ENCODE measurements at places on chromosomes 13 and 19.
A peak's percentile ranks its signal among the peaks of the same experiment; 100 is the strongest.

DNA sequence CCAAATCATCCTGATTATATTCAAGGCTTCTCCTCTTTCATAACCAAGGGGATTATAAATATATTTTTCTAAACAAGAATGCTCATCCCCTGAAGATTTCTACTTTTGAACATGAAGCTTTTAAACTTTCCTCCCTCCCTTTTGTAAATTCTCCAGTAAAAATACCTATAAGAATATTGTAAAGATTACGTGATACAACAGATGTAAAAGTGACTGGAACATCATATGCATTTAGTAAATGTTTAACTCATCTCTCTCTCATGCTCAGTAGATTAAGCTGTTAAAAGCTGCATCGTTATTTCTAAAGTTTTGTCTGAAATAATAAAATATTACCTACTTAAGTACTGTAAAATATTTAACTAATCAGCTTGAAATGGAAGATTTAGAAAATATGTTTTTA, 281.1 kb downstream of the SPRY2 start:
- no peak for DNase-seq

DNA sequence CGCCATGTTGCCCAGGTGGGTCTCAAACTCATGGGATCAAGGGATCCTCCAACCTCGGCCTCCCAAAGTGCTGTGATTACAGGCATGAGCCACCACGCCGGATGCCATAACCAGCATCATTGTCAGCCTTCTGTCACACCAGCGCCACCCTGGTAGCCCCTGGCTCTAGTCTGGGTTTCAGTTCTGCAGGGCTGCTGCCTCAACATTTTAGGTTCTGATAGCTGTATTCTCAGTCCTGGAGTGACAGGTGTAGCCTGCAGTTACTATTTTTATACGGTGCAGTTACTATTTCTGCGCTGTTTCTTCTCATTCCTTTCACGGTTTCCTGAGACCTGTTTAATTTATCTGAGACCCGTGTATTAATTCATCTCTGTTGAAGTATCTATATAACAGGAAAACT, 57.1 kb downstream of the TRPM4 start:
- no peak for DNase-seq

DNA sequence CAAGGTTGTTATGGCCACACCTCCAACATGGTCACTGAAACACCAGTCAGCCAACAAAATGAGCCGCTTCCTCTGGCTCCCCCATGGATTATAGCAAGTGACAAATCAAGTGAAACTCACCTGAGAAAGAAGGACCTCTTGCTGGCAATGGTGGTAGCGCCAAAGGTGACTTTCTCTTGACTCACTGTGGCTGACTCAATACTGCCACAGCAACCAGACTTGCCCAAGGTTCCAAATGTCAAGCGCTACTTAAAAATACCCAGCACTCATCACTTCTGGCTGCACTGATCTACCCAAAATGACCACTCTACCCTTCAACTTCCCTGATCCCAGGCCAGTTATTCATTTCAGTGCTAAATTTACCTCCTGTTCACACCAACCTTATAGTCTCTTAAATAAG, 495.5 kb downstream of the FOXO1 start:
- no peak for DNase-seq

GRCh38 chr19:40561947-40562346, 14.7 kb upstream of the SHKBP1 start:
- DNase-seq: no peak

DNA sequence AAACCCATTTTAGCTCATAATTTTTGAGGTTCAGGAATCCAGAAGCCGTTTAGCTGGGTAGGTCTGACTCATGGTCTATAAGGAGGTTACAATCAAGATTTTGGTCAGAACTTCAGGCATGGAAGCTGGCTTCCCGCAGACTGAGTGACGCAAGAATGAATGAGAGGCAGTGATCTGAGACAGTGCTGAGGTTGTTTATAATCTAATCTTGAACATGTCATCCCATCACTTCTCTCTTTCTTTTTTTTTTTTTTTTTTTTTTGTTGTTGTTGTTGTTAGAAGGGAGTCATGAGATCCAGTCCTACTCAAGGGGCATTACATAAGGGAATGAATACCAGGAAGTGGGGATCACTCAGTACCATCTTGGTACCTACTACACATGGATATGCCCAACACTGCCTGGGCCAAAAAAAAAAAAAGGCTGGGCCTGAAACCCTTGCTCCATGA, 217.4 kb downstream of the DLEU7 start:
- no peak for DNase-seq

DNA sequence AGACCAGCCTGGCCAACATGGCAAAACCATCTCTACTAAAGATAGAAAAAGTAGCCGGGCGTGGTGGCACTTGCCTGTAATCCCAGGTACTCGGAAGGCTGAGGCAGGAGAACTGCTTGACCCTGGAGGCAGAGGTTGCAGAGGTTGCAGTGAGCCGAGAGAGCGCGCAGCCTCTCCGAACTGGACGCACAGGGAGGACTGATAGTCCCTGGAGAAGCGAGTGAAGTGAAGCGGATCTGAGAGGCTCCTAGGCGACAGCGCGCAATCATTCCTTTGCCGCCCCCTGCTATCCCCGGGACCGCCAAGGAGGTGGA, 233 bp downstream of the ZNF561 start:
- DNase-seq: no peak

DNA sequence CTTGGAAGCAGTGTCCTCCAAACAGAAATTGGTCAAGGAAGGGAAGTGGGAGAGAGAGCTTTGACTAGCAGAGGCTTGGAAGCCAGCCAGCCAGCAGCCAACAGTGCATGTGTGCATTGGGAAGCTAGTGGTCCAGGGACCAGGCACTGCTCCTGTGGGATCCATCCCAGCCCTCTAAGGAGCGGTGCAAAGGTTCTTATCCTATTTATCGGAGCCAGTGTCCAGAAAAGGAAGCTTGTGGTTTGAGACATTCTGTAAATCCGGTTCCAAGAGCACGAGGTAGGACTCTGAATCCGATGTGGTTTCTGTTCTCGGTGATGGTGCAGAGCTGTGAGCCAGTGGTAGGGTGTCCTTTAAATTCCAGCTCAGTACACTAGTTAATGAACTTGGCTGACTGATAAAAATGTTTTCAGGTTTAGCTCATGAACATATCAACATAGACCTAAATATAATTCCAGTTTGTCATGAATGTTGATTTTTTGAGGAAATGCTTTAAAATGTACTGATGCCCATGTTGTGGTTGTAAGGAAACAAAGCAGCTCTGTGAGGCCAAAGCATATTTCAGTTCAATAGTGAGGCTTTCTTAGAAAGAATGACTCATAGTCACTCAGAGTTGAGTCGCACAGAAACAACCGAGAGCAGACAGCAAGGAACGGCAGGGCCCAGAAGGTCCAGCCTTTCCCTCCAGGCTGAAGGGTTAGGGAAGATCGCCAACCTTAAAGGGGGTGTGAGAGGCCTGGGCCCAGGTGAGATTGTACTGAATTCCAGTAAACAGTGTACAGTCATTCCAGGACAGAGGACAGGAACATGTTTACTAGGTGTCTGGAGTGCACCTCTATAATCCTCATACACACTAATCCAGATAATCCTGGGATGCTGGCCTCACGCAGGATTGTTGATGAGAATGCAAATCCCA, 21.5 kb upstream of the GARRE1 start:
- no peak for DNase-seq

DNA sequence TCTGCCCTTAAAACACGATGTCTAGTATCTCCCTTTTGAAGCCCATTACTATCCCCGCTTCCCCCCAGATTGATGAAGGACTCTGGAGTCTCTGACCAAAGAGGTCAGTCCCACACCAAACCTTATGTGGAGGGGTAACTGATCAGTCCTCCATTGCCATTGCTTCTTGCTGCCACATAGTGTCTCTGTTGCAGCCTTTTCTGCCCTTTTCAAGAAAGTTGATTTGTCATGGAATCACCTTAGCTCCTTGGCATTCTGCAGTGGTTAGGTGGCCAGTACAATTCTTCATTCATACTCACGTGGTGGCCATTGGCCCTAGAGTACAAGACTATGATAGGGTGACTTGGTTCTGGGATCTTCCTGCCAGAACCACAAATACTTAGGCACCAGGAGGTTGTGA, 8.4 kb upstream of the HTR2A start:
- no peak for DNase-seq

DNA sequence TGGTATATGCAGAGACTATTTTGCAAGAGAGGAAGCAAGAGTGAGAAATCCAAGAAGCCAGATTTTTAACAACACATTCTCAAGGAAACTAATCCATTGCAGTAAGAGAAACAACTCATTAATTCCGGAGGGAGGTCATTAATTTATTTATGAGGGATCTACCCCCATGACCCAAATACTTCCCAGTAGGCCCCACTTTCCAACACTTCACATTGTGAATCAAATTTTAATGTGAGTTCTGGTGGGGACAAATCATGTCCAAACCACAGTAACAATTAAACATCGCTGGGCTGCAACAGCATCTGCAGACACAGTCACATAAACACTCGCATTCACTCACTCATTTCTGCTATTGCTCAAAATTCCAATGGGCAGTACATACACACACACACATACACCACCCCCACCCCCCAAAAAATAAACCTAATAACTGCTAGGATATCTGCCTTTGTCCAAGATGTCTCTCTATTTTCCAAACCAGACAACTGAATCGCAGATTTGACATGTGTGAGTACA, 1483.7 kb downstream of the PCDH9 start:
- no peak for DNase-seq

GRCh38 chr13:66559093-66559492, 671.0 kb downstream of the PCDH9 start:
- no peak for DNase-seq

DNA sequence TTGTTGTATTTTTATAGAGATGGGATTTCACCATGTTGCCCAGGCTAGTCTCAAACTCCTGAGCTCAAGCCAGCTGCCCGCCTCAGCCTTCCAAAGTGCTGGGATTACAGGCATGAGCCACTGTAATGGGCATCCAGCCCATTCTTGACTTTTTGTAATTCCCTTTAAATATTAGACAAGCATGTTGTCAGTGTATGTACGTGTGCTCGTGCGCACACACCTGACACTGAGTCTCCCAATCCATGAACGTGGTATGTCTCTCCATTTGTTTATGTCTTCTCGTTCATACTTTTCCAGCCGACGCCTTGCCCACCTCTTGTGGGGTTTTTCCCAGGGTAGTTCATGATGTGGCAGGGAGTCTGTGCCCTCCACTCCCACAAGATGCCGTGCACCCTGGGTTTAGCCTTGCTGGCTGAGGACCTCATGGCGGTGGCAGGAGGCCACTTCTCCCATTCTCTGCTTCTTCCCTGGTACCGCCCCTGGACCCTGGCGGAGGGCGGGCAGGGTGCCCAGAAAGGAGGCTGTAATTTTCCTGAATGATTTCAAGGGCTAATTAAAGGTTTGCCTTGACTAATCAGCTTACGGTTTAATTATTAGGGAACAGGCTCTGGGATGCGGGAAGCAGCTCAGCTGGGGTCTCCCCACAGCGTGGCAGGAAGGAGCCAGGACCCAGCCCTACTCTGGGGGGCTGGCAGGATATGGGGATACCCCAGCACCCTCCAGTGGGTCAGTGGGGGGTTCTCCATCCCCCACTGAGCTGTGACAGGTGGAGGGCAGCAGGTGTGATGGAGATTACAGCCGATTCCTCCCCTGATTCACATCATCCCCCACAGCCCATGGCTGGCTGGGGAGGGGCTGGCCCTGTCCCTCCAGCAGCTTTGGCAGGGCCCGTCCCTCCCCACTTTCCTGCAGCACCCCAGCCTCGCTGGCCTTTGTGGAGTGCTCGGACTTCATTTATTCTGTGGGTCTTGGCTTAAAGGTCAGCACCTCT, 12.9 kb downstream of the PAK4 start:
- no peak for DNase-seq

GRCh38 chr19:14821937-14822336, 13.0 kb downstream of the OR7A5 start:
- DNase-seq: no peak

- DNase-seq: peak; percentile 15
These were observed 322.8 kb upstream of the EDNRB start for GRCh38 chr13:78241278-78241919.

GRCh38 chr13:82758044-82758443, 1124.2 kb downstream of the SLITRK1 start:
- no peak for DNase-seq

DNA sequence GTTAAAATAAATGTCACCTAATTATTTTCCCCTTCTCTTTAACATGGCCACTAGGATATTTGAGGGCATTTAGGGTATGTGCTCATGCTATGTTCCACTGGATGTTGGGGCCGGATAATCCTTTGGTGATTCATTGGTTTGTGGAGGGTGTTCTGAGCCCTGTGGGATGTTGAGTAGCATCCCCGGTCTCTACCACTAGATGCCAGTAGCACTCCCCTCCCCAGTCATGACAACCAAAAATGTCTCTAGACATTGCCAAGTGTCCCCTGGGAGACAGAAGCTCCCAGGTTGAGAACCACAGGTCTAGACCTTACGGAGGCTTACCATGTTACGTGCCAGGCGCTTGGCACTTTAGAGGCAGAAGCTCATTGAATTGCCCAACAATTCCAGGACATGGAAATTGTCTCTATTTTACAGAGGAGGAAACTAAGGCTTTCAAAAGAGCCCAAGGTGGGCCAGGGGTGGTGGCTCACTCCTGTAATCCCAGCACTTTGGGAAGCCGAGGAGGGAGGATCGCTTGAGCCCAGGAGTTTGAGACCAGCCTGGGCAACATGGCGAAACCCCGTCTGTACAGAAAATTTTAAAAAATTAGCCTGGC, 14.1 kb downstream of the SHANK1 start:
- peak; percentile 11 for DNase-seq

GRCh38 chr13:46893798-46894560, 2.9 kb downstream of the HTR2A start:
- peak; percentile 65 for DNase-seq

DNA sequence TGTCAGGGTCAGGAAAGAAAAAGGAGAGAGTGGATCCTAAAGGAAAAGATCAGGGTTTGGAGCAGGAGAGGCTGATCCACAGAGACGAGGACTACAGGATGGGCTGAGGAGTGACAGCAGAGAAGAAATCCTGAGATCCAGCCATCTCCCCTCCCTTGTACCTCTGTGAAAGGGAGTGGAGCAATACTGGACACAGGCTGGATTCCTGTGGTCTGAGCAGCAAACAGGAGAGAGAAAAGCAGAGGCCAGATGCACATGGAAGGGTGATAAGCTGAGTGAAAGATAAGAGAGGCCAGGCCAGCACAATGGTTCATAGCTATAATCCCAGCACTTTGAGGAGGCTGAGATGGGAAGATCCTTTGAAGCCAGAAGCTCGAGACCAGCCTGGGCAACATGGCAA, 472.1 kb upstream of the TSHZ3 start:
- DNase-seq: no peak

DNA sequence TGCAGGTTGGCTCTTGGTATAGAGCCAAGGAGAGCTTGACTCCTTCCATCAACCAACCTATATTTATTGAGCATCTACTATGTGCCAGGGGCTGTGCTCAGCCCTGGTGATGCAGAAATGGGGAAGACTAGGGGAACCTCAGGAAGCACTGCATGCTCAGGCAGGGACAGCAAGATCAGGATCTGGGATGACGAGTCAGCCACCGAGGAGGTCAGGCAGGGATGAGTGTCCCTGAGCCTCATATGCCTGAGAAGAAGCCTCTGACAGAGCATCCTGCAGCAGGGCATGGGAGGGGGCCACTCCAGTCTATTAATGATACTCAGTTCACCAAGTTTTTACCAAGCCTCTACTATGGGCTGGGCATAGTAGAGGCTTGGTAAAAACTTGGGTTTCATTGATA, 158.1 kb downstream of the KATNAL1 start:
- DNase-seq: no peak

- no peak for DNase-seq
These were observed 6.8 kb upstream of the ZSCAN5A start for GRCh38 chr19:56321254-56321988.

Data from stimulated activated CD4-positive, alpha-beta T cell treated with anti-CD3 and anti-CD28 coated beads, Interleukin-4, amount 100 ng/mL, for 48 hours (primary cell).